Melanocyte of skin (primary cell): ENCODE measurements at places on chromosomes 4 and X. TPM values are rescaled to one million over a fixed set of nuclear protein-coding genes. Genes with fewer than 3 reads are reported as not detected.

The SPP1 gene
- total RNA-seq = 3.0 and 17.0 TPM in 2 replicates

The TRPC3 gene
- not detected in 2 replicates for total RNA-seq

The HNRNPD gene
- total RNA-seq = 15.8 and 23.3 TPM in 2 replicates

The ARHGAP24 gene
- total RNA-seq = 74.7 and 181 TPM in 2 replicates

The AFP gene
- not detected in 2 replicates for total RNA-seq

The IQCM gene
- not detected in 2 replicates for total RNA-seq

The CDX4 gene
- total RNA-seq = not detected in 2 replicates

The MMRN1 gene
- under 0.01 TPM in 1 of 2 replicates, not detected in the other for total RNA-seq

The PPP4R3C gene
- total RNA-seq = not detected in 2 replicates
